ENCODE measurements at places on chromosomes 5 and 9.

DNA sequence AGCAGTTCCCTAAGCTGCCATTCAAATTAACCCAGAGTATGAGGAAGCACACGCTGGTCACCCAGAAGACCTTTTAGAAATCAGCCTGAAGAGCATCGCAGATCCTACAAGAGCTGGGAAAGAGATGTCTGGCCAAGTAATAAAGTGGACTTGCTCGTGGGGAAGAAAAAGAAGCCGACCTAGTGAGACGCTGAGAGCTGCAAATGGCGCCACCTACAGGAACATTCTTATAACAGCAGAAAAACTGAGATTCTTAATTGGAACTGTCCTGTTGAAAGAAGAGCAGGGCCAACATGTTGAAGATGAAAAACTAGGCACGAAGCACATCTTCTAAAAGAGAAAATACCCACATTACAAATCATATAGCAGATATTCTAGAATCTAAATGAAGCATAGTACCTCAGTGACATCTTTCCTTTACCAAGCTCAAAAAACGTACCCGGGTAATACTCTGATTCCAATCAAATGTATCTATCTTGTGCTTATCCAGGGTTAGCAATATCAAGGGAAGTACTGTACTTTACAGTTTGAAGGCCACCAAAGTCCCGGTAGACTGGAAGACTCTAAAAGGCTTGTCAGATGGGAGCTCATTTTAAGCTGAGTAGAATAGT is 3.9 kb upstream of the GNAQ start:
- DNase-seq = peak; percentile 65

- DNase-seq = peak; percentile 68
Observed at GRCh38 chr5:177500685-177501522, 3.5 kb upstream of the PDLIM7 start.

DNA sequence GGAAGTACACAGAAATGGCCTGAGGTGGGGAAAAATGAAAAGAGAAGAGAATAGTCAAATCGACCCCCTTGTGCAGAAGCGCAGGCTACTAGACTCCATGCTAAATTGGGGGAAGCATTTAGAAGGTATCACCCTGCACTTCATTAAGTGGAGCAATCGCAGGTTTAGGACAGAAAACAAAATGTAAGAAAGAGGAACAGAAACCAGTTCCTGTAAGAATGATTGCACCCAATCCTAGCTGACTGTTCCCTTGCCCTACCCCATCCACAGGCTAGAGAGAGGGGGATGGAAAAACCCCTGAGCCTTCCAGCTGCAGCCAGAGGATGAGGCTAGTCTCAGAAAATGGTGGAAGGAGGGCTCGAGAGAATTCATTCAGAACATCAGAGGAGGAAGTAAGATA is 23.9 kb upstream of the PPP1R2B start:
- DNase-seq = no peak

DNA sequence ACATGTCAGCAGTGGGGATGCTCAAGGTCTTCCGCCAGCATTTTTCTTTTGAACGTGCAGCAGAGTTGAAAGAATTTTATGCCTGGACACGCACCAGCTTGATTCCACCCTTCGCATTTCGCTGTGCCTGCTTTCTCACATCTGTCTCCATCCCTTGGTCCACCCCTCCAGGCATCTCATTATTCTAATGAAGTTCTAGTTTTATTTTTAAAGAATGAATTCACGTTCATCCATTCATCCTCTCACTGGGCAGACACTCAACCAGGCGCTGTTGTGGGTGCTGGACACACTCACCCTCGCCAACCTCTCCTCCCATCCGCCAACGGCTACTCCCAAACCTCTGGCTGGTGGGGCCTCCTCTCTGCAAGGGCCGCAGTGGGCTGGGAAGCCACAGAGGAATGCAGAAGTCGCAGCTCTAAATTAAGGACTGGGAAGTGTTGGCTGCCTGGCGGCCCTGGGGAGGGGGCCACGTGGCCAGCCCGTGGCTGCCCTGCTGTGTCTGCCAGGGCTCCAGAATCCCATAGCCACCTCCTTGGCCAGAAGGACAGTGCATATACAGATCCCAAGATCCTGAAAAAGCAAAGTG is 6.7 kb downstream of the SUSD3 start:
- DNase-seq = no peak

- no peak for DNase-seq
Observed at GRCh38 chr5:172466062-172466461, 11.7 kb upstream of the SH3PXD2B start.

DNA sequence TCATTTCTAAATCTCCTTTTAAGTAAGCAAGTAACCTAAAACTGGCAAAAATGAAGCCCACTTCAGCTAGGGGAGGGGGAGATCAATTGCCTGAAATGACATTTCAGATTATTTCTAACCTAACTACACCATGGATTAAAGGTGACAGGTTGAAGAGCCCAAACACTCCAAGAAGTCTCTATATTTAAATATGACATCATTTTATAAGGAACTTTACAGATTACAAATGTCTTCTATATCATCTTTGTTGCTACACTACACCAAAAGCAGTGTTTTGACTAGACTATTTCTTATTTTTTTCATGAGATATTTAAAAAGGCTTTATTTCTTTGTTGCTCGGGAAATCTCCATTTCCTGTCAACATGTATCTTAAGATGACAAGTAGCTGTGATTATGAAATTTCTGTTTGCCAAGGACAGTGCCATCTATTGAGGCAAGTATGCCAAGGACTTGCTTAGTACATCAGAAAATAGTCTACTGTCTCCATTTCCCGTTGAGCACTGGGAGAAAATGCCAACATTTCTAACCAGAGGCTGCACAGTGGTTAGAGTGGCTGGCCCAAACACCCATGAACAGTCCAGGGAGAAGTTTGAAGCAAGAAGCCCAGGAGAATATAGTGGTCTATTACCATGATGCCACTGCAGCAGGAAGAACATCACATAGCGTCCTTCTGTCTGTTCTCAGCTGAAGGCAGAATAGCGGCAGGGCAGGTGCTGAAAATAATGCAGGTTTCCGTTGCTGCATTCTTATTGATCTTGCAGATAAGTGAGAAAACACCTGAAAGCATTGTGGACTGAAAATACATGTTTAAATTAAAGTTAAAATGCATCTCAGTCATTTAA is 93.4 kb upstream of the ITGA2 start:
- DNase-seq = no peak

DNA sequence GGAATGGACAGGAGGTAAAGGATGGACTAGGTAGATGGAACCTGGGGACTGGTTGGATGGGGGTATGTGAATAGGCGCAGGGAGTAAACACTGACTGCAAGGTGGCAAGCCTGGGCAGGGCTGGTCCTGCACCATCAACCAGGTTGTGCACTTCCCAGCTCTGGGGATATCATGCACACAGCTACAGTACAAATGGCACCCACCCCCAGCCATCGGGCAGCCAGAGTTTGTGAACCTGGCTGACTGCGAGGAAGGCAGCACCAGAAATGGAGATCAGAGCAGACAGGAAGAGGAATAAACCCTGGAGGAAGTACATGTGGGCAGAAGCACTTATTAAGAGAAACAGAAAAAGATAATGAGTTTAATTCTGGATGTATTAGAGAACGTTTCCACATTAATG is 229.1 kb downstream of the ESM1 start:
- no peak for DNase-seq

GRCh38 chr9:15403155-15403554 is 19.5 kb upstream of the SNAPC3 start:
- DNase-seq = no peak

GRCh38 chr5:74903165-74903787 is 37.1 kb upstream of the FAM169A start:
- peak; percentile 33 for DNase-seq

GRCh38 chr9:83538890-83539238 is 663 bp upstream of the FRMD3 start:
- no peak for DNase-seq

DNA sequence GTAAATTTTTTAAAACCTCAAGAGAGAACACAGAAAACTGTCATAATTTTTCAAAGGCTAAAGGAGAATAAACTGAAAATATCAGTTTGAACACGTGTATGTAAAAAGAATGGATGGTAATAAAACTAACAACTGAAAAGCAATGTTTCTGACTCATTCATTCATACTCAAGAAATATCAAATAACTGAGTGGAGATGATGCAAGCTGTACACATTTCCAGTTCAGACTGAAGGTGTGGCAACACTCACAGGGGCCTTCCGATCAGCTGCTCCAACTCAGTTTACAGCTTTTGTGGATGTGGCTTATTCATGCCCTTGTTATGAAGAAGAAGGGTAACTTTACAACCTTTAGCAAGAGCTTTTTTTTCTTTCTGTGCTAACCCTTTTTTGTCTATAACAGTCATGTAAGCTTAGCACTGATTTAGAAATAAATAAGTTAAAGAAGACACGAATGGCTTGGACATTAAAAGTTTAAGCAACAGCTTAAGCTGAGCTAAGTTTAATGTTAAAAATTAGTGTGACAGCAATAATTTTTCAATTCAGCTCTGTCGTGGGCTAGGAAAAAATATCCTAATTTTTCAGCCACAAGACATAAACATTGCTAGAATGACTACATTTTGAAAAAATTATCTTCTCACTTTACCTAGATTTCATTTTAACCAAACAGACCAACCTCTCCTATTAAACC is 453.5 kb downstream of the RAB3C start:
- peak; percentile 54 for DNase-seq

DNA sequence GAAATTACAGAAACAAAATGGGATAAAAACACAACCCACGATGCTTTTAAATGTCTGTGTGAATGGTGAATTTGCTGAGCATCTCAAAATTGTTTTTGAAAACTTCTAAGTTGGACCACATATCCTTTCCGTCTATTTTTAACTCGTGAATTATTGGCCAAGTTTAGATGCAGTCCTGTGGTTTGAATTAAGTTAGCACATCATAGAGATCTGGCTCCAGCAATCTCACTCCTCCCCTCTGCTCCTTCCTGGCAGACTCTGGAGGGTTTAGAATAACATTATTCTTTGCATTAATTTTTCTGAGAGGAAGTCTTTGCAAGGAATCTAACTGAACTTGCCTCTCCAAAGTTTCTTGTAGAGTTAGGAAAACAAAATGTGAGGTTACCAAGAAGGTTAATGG is 14.5 kb upstream of the ANKRD55 start:
- no peak for DNase-seq

DNA sequence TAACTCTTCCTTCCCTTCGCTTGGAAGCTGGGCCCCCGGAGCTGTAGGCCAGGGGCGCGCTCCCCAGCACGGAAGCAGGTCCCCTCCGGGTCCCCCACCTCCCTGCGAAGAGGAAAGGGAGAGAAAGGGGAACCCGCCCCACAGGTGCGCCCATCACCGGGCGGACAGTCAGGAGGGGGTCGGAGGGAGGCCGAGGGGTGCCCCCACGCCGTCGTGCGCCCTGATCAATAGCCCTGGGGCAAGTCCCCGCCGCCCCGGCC is 793 bp downstream of the AGPAT2 start:
- no peak for DNase-seq

- DNase-seq = no peak
Observed at GRCh38 chr5:45521067-45521466, 175.1 kb downstream of the HCN1 start.

GRCh38 chr9:98234245-98234825 is 21.1 kb downstream of the TBC1D2 start:
- no peak for DNase-seq

DNA sequence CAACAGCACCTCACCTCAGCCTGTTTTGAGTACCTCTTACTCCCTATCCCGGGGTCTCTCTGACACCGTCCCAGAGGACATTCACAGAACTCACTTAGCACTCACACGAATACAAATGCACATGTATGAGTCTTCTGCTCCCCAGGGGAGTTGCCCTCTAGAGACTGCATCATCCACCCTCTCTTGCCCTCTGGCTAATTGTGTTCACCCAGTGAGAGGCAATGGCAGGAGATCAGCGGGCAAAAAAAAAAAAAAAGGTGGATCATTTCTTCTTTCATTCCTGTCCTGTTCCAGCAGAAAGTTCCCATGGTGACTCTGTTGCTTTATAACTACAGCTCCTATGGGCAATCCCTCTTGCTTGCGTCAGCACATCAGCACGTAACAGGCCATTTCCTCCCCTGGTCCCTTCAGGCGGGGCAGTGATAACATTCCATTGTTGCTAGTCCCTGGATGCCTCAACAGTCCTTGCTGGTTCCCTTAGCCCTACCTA is 23.5 kb upstream of the SNX2 start:
- DNase-seq = no peak

DNA sequence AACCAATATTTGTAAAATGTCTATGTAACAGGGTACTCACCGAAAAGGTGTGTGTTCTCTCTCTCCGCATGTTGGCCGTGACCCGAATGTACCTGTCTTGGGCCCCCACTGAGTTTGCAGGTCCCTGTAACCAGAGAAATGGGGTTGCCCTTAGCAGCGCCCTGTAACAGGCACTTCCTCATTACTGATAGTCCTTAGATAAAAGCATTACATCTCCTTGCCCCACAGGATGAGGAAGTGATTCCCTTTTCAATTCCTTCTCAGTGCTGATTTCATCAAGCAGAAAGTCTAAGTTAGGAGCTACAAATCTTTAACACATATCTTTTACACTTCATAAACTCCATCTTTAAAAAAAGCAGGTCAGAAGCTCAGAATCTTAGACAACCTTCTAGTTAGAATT is 15.2 kb upstream of the HMHB1 start:
- no peak for DNase-seq

DNA sequence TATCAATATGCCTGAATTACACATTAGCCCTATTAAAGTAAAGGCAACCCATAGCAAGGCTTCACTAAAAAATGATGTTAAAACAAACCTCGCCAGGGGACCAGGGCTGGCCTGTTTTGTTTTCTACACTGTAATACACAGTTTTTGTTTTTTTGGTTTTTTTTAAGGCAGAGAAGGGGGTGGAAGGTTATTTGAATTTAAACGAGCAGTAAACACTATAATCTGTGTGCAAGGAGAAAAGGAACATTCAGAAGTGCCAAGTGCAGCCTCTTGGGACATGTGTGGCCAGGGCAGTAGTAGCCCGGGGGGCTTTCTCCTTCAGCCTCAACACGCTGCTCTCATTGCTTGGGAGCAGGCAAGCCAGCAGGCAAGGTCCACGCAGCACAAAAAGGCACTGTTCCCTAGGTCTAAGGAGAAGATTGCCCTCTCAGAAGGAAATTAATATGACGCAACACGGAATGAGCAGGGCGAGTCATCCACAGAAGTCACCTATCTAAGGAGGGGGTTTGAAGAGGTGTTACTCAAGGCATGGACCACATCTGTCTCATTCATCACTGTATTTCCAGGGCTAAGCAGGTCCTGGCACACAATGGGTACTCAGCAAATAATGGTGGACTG is 16.2 kb downstream of the SIL1 start:
- DNase-seq = no peak

- no peak for DNase-seq
Observed at GRCh38 chr5:143200781-143201398, 202.6 kb downstream of the NR3C1 start.

- DNase-seq = no peak
Observed at GRCh38 chr9:92962303-92962649, 15.0 kb downstream of the FGD3 start.

GRCh38 chr5:29516224-29516623 is 1677.3 kb upstream of the CDH6 start:
- DNase-seq = no peak

- no peak for DNase-seq
Observed at GRCh38 chr5:73674669-73675004, 48.6 kb downstream of the ARHGEF28 start.
